ENCODE measurements at places on chromosomes 2 and 18.

- no peak for DNase-seq
These were observed 66.5 kb downstream of the THNSL2 start for GRCh38 chr2:88236666-88237065.

DNA sequence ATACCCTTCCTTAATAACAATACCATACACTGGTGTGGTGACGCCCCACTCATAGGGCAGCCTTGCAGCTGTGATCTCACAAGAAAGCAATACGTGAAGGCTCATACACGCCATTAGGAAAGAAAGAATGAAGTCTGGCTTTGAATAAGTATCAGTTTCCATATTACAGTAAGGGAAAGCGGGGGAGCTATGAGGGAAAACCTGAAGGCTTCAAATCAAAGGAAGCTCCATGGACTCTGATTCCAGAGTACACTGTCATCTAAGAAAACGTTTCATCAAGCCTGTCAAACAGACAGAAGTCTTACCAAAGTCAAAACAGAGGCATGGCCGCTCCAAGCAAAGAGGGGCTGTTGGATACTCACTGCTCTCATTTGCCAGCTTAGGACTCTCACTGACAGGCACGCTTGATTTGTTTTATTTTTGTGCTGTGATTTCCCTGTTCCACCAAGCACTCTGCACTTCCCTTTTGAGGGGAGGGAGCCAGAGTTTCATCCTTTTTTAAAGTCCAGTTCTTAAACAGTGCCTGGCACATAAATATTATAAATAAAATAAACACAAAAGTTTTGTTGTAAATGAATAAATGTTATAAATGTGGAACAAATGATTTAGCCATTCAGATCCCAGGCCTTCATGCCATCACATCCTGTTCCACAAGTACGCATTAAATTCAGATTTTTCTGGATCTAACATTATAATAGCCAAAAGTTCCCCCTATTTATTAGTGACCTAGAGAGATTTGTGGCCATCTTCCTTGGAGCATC is 221.2 kb downstream of the PIEZO2 start:
- no peak for DNase-seq

- DNase-seq = no peak
These were observed 53.1 kb upstream of the COX7A2L start for GRCh38 chr2:42414158-42414557.

DNA sequence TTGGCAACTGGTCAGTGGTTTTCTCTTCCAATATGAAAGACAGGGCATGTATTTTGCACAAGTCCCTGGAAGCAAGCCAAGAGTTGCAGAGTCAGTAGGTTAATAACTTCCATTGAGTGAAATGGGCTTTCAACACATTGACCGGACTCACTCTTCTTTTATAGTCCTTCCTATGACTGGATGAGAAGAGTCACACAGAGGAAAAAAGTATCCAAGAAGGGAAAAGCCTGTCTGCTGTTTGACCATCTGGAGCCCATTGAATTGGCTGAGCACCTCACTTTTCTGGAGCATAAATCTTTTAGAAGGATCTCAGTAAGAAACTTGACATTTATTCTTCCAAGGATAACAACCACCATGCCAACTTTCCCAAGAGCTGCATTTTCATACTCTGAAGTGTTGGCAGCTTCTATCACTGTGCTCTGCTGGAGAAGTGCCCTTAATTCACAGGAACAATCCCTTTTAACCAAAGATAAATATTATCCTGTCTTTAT is 45.4 kb downstream of the RASGRP3 start:
- DNase-seq = peak; percentile 41

DNA sequence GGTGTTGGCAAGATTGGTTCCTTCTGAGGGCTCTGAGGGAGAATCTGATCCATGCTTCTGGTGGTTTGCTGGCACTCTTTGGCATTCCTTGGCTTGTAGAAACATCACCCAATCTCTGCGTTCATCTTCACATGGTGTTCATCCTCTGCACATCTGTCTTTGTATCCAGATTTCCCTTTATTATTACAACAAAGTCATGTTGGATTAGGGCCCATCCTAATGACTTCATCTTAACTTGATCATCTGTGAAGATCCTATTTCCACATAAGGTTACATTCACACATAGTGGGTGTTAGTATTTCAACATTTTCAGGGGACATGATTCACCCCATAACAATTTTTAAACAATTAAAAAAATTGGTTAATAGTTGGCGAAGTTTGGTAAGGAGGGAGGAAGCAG is 177.4 kb upstream of the CWC22 start:
- no peak for DNase-seq

DNA sequence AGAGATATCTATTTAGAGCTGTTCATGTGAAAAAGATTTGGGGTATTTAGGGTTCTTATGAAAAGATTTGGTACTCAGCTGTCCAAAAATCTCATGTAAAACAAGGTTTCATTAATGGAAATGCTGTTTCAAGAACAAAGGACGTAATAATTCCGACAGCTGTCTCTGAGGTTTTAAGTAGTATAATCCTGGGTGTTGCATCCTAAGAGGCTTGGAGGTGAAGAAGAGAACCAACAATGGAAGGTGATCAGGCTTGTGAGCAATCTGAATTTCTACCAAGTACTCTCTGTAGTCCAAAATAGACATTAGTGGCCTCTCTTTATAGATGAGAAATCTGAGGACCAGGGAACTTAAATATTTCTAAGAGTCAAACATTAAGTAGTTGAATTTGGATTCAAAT is 205.1 kb downstream of the BABAM2 start:
- DNase-seq = no peak

- no peak for DNase-seq
These were observed 142.7 kb upstream of the GCFC2 start for GRCh38 chr2:75853436-75853835.

GRCh38 chr2:1623906-1624445 is 120.3 kb downstream of the PXDN start:
- DNase-seq = no peak

Data from left cardiac atrium (tissue), 4 donors.